ENCODE measurements at places on chromosomes 13 and 19.

DNA sequence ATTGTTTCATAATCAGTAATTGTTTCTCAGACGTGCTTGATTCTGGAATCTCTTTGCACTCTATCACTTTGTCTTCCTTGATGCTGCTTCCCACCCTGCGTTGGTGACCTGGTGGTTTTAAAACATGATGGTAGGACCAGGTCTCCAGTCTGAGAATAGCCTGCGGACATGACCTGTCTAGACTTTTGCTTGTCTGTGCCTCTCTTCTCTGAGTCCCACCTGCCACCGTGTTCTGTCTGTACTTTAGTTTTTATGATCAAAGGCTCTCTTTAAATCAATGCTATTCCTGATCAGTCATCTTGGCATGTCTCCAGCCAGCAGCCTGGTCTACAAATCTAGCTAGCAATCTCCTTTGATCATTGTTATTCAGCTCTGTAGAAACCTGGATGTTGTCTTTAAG lies 933.9 kb downstream of the DIAPH3 start:
- no peak for DNase-seq

GRCh38 chr13:96999091-96999490 lies 4.8 kb upstream of the OXGR1 start:
- no peak for DNase-seq

DNA sequence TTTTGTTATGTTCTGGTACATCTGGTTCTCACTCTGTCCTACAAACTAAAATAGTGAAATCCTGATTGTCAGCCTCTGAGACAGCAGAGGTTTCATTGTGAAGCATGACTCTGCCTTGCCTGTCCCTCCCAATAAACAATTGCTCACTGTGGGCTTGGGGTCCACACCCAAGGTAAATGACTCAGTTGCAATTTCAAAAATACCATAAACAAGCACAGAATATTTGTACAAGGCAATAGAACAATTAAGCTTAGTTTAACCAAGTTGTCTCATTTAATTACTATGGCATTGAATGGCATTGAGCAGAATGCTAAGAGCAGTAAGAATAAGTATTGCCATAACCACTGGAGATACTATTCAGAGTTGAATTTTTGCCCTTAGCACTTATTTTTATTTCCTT lies 353.6 kb downstream of the SPRY2 start:
- DNase-seq = no peak

- DNase-seq = no peak
These were observed 1.3 kb downstream of the SELENOV start for GRCh38 chr19:39516270-39516669.

DNA sequence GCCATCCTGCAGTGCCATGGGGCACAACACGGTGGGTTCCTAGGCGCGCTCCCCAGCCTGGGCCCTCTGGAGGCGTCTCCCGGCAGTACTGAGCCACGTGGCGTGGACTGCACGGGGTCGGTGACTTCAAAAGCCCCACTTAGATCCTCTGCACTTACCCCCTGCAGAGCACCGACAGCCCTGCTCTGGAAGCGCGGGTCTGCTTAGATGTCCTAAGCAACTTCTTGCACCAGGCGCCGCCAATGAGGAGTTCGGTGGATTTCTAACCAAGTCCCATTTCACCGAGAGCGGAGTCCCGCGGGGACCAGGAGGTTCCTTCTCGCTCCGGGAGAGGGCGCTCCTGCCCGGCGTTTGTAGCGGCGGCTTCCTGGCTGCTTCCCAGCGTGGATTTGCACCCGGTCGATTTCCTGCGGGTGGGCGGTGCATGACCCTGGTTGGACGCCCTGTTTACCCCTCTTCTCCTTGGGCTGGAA lies 25.2 kb upstream of the ZNF845 start:
- no peak for DNase-seq

DNA sequence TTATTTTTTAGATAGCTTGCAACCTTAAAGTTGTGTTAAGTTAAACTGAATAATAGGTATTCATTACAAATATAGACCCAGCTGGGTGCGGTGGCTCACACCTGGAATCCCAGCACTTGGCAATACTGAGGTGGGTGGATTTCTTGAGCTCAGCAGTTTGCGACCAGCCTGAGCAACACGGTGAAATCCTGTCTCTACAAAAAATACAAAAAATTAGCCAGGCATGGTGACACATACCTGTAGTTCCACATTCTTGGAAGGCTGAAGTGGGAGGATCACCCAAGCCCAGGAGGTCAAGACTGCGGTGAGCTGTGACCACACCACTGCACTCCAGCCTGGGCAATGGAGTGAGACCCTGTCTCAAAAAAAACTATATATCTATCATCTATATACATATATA lies 386.5 kb downstream of the PCDH17 start:
- no peak for DNase-seq

- peak; percentile 58 for DNase-seq
These were observed at the start of gene KISS1R for GRCh38 chr19:917323-918151. Gene KISS1R, plus strand, starts transcription at chr19:917333. Its CDS starts 170 bp downstream, at chr19:917503.

GRCh38 chr19:9165261-9165660 lies 13.5 kb upstream of the OR7D2 start:
- DNase-seq = no peak

DNA sequence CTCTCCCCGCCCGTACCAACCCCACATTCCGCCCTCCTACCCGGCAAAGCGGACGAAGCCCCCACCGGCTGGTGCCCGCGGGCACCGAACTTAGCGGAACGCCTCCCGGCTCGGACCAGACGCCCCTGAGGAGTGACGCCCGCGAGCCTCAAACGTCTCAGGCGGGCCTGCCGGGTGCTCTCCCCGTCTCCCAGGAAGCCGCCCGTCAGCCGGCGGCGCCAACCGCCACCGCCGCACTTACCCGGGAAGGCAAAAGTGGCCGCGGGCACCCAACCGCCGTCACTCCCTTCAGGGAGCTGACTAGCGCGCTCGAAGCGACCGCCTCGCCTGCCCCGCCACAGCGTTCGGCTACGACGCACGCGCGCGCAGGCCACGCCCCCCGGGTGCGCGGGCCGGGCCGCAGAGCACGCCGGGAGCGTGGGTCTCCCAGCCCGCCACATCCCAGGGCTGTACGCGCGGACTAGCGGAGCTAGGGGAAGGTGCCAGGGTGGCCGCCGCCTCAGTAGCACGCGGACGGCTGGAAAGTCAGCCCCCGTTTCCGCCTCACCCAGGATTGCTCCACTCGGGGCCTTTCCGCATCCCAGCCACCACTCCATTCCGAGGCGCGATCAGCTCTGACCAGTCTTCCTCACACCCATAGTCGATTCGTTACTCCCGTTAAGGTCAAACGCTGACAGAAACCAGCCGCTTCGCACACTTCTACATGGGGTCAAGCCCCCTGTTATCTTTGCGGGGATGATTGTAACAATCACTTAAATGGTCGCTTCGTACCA lies at the start of gene TEX30:
TSS of gene TEX30 (minus strand) at position 346 of the 773 bp plus-strand sequence. CDS start 3,760 bp downstream, outside the sequence.
- DNase-seq = peak; percentile 79

DNA sequence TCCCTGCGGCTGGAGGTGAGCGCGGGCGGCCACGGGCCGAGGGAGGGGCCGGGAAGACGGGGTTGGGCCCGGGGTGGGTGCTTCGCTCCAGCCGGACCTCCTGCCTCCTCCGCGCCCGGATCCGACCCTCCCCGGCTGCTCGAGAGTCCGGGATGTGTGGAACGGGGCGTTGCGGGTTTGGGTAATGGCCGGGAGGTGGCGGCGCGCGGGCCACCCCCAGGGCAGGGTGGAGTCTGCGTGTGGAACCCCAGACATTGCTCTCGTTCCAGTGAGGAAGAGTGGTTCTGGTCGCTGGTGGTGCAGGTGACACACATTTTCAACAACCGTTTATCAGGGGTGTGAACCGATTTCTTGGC lies 38.8 kb downstream of the ARHGEF7 start:
- no peak for DNase-seq

DNA sequence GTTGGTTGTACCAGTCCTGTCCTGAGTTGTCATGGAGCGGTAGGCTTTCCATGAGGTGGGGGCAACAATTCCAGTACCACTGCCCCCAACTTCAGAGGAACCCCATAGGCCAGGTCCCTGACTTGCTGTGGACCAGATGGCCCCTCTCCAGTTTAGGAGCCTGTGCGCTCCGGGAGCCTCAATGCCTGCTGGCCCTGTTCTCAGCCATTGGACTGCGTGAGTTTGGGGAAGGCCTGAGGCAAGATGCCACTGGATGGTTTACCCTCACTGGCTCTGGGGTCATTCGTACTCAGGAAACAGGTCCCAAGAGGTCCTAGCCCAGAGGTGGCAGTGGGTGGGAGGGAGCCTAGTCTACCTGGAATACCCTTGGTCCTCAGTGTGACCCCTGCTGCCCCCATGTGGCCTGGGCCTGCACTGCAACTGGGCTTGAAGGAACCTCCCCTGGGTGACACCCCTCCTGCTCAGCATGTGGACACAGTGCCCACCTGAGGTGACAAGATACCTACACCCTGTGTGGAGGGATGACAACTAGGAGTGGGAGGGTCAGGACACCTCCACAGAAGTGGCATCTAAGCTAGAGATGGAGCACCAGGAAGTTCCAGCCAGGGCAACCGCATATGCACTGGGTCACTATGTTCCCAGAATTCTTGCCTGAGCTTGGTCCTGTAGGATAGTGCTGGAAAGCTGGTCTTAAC lies 6.0 kb upstream of the PRR19 start:
- no peak for DNase-seq

DNA sequence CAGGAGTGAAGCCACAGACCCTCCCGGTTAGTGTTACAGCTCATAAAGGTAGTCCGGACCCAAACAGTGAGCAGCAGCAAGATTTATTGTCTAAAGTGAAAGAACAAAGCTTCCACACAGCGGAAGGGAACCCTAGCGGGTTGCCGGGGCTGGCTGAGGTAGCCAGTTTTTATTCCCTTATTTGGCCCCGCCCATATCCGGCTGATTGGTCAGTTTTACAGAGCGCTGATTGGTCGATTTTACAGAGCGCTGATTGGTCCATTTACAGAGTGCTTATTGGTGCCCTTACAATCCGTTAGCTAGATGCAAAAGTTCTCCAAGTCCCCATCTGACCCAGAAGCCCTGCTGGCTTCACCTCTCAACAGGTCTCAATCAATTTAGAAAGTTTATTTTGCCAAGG lies 126.0 kb upstream of the RFC3 start:
- DNase-seq = no peak
